ENCODE measurements at places on chromosomes 12 and 14. TPM values are rescaled to one million over a fixed set of nuclear protein-coding genes. Genes with fewer than 3 reads are reported as not detected.
A peak's percentile ranks its signal among the peaks of the same experiment; 100 is the strongest.

- H3K27ac ChIP-seq: no peak overlapping the region
- H3K4me1 ChIP-seq: no peaks in the 10 kb centered on the region
- H3K36me3 ChIP-seq: peaks cover 68% of the 10 kb centered on the region
- H3K27me3 ChIP-seq: no peaks in the 10 kb centered on the region
These were observed 40.1 kb downstream of the RFLNA start for GRCh38 chr12:124334976-124335375.

DNA sequence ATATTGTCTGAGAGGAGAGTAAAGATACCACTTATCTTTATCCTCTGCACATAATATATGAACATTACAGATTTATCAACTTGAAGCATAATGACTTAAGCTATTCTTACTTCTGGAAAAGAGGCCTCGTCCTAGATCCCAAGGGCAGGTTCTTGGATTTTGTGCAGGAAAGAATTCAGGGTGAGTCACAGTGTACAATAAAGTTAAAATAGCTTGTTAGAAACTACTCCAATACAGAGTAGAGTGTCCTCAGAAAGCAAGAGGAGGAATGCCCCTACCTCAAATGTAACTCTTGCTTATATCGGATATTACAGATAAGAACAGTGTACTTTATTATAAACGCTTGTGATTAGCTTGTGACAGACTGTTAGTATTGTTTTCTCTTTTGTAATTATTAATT is 41.9 kb upstream of the ABCC9 start:
- no peak overlapping the region for H3K27ac ChIP-seq
- H3K4me3 ChIP-seq: no peak overlapping the region
- H3K36me3 ChIP-seq: no peaks in the 10 kb centered on the region
- H3K4me1 ChIP-seq: no peaks in the 10 kb centered on the region
- no peaks in the 10 kb centered on the region for H3K27me3 ChIP-seq
- no peak for DNase-seq

GRCh38 chr14:55645145-55645544 is 65.1 kb downstream of the KTN1 start:
- H3K4me3 ChIP-seq: no peak overlapping the region
- H3K36me3 ChIP-seq: no peaks in the 10 kb centered on the region
- no peak for DNase-seq

DNA sequence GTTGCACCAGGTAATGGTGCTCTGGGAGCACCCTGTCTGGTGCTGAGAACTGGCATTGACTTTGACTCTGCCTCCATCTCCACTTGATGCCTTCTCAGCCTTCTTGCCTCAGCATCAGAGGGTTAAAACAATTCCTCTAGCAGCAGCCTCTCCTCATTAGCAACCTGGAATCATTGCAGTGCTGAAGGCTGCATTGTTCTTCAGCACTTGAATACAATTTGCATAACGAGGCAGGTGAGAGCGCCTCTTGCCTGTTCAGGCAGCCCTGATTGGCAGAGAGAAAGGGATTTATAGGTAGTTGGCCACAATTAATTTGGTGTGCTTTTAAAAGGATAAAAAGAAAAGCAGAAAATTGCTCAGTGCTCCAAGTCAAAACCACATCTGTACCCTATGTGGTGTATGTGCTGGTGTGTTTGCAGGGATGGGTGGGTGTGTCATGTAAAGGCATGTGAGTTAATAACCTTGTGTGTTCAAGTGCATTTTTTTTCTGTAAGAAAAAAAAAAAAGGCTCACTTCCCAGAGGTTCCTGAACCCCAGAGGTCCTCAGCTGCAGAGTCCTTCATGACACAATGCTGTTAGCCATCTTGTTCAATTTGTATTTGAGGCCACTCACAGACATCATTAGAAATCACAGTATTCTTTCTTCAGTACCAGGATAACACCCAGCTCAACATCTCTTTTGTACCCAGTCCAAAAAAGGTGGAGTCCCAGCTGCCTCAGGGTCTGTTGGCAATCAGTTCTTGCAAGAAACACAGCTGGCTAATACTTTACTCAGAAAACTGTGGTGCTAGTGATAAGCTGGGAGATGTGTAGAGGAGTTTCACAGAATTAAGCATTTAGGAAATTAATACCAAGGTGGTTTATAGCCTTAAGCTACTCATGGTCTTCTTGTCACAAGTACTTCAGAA is 385.6 kb downstream of the GRIN2B start:
- H3K27ac ChIP-seq: no peak overlapping the region
- H3K4me1 ChIP-seq: peaks cover 8% of the 10 kb centered on the region
- H3K4me3 ChIP-seq: no peak overlapping the region
- no peaks in the 10 kb centered on the region for H3K27me3 ChIP-seq
- no peaks in the 10 kb centered on the region for H3K36me3 ChIP-seq

GRCh38 chr12:28872654-28873268 is 276.3 kb upstream of the FAR2 start:
- no peaks in the 10 kb centered on the region for H3K4me1 ChIP-seq
- H3K4me3 ChIP-seq: no peak overlapping the region
- H3K36me3 ChIP-seq: no peaks in the 10 kb centered on the region
- peak; percentile 34 for DNase-seq

- H3K4me1 ChIP-seq: peaks cover 18% of the 10 kb centered on the region
- H3K27ac ChIP-seq: no peak overlapping the region
- no peak overlapping the region for H3K4me3 ChIP-seq
These were observed 14.7 kb downstream of the RHOF start for GRCh38 chr12:121778567-121779421.

CORO1C gene
- 120 TPM for total RNA-seq

UBR7 gene
- total RNA-seq: 28.4 TPM

All from H1 (cell line).